ENCODE measurements at places on chromosomes 11 and 22. TPM values are rescaled to one million over a fixed set of nuclear protein-coding genes. Genes with fewer than 3 reads are reported as not detected.

MMP27 gene
- not detected for total RNA-seq

- no peak for DNase-seq
Measured at GRCh38 chr11:68092411-68092810, 28.8 kb downstream of the CHKA start.

GRCh38 chr11:120179057-120179672 lies 31.7 kb upstream of the OAF start:
- no peak for DNase-seq

POTEH gene
- total RNA-seq: not detected

GRCh38 chr11:130063451-130063850 lies 6.2 kb upstream of the APLP2 start:
- no peak for DNase-seq
